HFFc6 (cell line): ENCODE measurements at places on chromosomes 3 and 15. TPM values are rescaled to one million over a fixed set of nuclear protein-coding genes. Genes with fewer than 3 reads are reported as not detected.

The INSYN1 gene
- 0.15 to 2.5 TPM (median 0.72 TPM) in 3 replicates for total RNA-seq

The CD276 gene
- total RNA-seq = 114 to 129 TPM (median 120 TPM) in 3 replicates

The LARP6 gene
- total RNA-seq = 108 to 118 TPM (median 113 TPM) in 3 replicates

The SLC27A2 gene
- 1.1 and 1.5 TPM in 2 replicates for total RNA-seq

The WNT7A gene
- not detected in 3 replicates for total RNA-seq

The AGTR1 gene
- total RNA-seq = 0.27 TPM in 1 of 3 replicates, not detected in the others

The ALAS1 gene
- total RNA-seq = 30.0 to 35.6 TPM (median 33.0 TPM) in 3 replicates

The OR5H14 gene
- not detected in 2 replicates for total RNA-seq

The GABRR3 gene
- not detected in 3 replicates for total RNA-seq

The INKA1 gene
- 3.3 and 3.8 TPM in 2 replicates for total RNA-seq

The HESX1 gene
- not detected in 2 replicates for total RNA-seq

The ATP2B2 gene
- total RNA-seq = not detected in 3 replicates

The PLA2G4D gene
- total RNA-seq = not detected in 3 replicates

The BCL2A1 gene
- not detected in 3 replicates for total RNA-seq

The WDR93 gene
- total RNA-seq = 0.21 TPM in 1 of 3 replicates, not detected in the others

The CCR8 gene
- not detected in 3 replicates for total RNA-seq

The XYLB gene
- total RNA-seq = 5.5 to 6.5 TPM (median 5.8 TPM) in 3 replicates

The CMC1 gene
- total RNA-seq = 12.9 to 19.3 TPM (median 15.5 TPM) in 3 replicates

The SLC12A1 gene
- total RNA-seq = not detected in 2 replicates

The OXSM gene
- total RNA-seq = 6.5 to 12.0 TPM (median 7.3 TPM) in 3 replicates

The RMDN3 gene
- 32.2 to 43.2 TPM (median 39.7 TPM) in 3 replicates for total RNA-seq

The KLHL40 gene
- not detected in 3 replicates for total RNA-seq

The CCK gene
- not detected in 3 replicates for total RNA-seq
